Right lobe of liver (tissue), 6 donors: ENCODE measurements at places on chromosomes 4 and X.

DNA sequence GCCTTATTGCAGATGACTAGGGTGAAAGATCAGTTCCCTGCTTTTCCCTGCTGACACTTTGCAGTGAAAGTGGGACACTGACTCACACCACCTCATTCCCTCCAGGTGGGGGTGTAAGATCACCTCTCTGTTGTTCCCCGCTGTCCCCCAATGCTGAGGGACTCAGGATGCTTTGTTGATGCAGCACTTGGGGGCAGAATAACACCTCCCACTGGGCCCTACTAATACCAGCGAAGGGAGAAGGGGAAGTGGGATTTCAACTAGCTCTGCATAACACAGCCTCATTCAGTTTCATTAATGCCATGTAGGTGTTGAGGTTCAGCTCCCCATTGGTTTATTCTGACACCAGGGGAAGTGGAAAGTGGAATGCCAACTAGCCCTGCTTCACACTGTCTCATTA, 43.6 kb upstream of the IL1RAPL2 start:
- DNase-seq = no peak

DNA sequence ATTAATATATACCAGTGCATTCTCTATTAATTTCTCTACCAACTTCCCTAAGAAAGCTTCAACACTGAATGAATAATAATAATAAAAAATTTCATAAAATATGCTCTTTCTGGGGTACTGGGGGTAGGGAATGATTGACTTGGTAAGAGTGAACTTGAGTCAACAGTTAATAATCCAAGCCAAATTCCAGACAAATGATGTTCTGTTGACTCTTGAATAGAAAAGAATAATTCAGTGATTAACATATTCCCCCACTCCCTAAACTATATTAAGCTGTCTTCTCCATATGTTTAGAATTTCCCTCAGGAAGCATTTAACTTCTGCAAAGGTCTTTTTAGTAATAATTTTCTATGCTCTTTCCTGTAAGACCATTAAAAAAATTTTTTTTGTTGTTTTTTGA, 12.3 kb downstream of the PGRMC2 start:
- no peak for DNase-seq

- DNase-seq = no peak
Measured at GRCh38 chrX:45761920-45762319, 561.2 kb upstream of the DIPK2B start.

DNA sequence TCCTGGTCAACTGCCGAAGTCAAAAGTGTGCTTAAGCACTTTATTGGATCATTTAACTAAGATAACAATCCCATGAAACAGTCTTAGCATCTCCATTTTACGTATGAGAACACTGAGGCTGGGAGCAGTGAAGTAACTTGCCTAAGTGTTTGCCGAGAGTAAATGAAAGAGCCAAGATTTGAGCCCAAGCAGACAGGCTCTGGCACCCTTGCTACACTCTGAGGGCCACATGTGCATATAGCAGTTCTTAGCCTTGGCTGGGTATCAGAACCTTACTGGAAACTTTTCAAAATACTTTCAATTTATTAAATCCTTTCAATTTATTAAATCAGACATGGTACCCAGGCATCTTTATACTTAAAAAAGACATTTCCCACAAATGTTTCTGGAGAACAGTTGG, 225.9 kb downstream of the NR3C2 start:
- no peak for DNase-seq

DNA sequence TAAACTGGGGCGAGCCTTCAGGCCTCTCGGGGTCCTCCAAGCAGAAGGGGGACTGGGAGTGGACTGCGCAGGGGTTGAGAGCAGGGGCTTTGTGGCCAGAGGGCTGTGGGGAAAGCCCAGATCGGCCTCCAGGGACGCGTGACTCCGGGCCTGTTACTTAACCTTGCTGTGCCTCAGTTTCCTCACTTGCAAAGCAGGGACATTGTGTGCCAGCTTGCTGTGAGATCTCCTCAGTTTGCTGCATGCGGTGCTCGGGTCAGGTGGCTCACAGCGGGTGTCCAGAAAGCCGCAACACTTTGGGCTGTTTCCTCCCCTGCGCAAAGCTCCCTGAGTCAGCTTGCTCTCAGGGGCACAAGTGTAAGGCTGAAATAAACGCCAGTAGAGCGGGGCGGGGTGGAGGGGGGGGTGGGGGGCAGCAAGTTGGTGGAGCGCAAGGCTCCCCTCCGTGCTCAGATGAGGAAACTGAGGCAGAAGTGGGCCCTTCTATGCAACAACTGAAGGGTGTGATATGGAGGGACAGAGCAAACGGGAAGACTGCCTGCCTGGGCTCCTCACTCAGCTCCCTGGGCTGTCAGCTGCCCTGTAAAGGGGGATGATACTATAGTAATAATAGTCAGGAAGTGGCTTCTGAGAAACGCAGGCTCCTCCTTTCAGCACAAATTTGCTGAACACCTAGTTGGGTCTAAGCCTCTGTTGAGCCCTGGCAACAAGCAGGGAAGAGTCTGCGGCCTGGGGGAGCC, 101.0 kb downstream of the HMX1 start:
- DNase-seq = no peak

DNA sequence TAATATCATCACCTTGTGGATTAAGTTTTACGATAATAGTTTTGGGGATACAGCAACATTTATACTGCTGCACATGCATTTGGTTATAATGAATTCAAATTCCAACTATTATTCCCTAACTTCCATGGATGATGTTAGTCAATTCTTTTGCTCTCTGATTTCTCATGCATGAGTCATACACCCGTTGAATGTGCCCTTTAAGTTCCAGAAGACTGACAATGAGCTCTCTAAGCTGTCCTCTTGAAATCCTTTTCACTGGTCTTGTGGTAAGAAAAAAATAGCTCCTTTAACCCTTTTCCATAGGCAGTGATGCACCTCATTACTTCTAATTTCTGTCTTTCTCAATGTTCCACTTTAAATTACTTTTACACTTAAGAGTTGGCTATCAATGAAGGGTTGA, 1095.2 kb upstream of the POU3F4 start:
- DNase-seq = no peak

- DNase-seq = no peak
Measured at GRCh38 chrX:136766785-136767103, 14.0 kb downstream of the ARHGEF6 start.

DNA sequence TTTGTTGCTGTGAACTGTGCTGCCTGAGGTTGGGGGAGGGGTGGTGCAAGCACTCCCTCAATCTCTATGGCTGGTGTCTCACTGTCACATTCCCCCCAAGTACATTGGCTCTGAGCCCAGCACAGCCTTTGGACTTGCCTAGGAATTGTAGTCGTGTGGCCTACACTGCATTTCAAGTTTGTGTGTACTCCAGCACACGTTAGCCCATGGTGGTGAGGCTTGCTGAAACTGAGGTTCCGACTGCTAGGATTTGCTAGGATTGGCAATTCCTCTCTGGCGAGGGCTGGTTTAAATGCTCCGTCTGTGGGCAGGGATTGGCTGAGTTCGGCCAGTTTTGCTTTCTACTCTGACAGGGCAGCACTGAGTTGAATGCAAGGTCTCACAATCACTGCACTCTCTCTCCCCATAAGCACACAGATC, 121.7 kb upstream of the CXXC4 start:
- no peak for DNase-seq
